Kidney (tissue), 22 donors: ENCODE measurements at places on chromosomes 12 and 14. TPM values are rescaled to one million over a fixed set of nuclear protein-coding genes. Genes with fewer than 3 reads are reported as not detected.

Gene USP44
- 2.8 TPM for total RNA-seq

DNA sequence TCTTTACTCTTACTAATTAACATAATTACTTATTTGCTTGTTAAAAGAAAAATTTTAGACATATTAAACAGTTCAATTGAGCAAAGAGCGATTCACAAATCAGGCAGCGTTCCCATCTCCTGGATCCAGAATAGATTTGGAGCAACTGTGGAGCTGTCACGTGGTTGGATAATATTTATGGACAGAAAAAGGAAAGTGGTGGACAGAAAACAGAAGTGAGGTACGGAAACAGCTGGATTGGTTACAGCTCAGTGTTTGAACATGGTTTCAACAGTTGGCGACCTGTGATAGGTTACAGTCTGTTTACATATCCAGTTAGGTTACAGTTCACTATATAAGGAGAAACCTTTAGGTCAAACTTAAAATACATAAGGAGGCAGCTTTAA lies 19.7 kb upstream of the FAM234B start:
- no peak for DNase-seq
- H3K27me3 ChIP-seq = no peaks in the 10 kb centered on the region
- no peaks in the 10 kb centered on the region for H3K36me3 ChIP-seq
- no peak overlapping the region for H3K4me3 ChIP-seq
- H3K4me1 ChIP-seq = no peaks in the 10 kb centered on the region

DNA sequence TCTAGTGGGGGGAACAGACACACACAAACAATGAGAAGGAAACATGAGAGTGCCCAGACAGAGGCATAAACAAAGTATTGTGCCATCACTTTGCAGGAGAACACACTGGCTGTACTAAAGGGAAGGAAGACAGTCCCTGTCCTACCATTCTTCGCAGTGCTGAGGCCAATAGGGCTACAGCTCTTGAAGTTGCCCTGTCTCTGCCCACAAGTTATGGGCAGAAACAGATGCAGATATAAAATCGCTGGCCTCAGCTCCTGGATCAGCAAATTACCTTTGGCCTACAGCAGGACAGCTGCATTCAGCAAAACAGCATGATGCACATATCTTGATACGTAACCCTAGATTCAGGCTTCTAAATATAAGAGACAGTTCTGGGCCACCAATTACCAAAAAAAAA lies 23.0 kb upstream of the PRKAB1 start:
- DNase-seq = no peak
- no peaks in the 10 kb centered on the region for H3K27me3 ChIP-seq
- H3K4me1 ChIP-seq = no peaks in the 10 kb centered on the region

DNA sequence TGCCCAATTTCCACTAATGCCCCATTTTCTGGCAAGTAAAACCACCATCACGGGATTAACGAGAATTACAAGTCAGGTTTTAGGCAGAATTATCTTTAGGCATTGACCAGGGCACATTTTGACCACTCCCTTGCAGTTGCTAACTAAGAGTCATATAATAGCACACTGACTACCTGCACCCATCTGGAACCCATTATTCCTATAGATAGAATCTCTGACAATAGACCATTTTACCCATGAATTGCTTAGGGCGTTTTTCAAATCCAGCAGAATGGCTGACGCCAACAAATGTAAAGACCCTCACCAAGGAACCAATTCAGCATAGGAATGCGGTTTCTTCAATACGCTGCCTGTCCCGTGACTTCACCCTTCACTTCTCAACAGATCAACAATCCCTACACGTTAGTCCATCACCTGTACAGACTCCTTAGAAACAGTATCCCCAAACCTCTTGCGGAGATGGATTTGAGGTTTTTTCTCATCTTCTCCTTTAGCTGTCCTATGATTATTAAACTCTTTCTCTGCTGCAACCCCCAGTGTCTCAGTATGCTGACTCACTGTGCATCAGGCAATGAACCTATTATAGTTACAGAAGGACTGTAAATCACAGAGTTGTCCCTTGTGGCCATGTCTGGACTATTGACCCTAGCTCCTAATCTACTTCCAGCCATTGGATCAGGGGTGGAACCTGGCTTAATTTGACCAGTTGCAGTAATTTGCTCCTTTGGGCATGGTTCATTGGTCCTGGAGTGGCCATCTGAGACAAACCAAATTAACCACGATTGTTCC lies 177.3 kb upstream of the PLXNC1 start:
- H3K27me3 ChIP-seq = no peaks in the 10 kb centered on the region
- no peaks in the 10 kb centered on the region for H3K4me1 ChIP-seq
- H3K4me3 ChIP-seq = no peak overlapping the region
- H3K27ac ChIP-seq = no peak overlapping the region
- DNase-seq = no peak

- H3K27ac ChIP-seq = no peak overlapping the region
- H3K36me3 ChIP-seq = peaks cover 19% of the 10 kb centered on the region
- H3K4me1 ChIP-seq = no peaks in the 10 kb centered on the region
- no peak overlapping the region for H3K4me3 ChIP-seq
- no peak for DNase-seq
Observed at GRCh38 chr12:110028323-110028722, 20.0 kb downstream of the C12orf76 start.

Gene TSPAN11
- 7.5 TPM for total RNA-seq

GRCh38 chr12:125124320-125124966 lies 59.2 kb downstream of the AACS start:
- no peak overlapping the region for H3K27ac ChIP-seq
- no peaks in the 10 kb centered on the region for H3K27me3 ChIP-seq

- no peak overlapping the region for H3K4me3 ChIP-seq
- H3K27ac ChIP-seq = no peak overlapping the region
- no peaks in the 10 kb centered on the region for H3K36me3 ChIP-seq
- DNase-seq = no peak
Observed at GRCh38 chr14:34356264-34356654, 105.8 kb downstream of the SPTSSA start.

GRCh38 chr14:22226381-22226780 lies 362.6 kb downstream of the DAD1 start:
- no peaks in the 10 kb centered on the region for H3K36me3 ChIP-seq
- H3K4me1 ChIP-seq = no peaks in the 10 kb centered on the region
- H3K27ac ChIP-seq = no peak overlapping the region
- no peak for DNase-seq
- H3K27me3 ChIP-seq = no peaks in the 10 kb centered on the region

DNA sequence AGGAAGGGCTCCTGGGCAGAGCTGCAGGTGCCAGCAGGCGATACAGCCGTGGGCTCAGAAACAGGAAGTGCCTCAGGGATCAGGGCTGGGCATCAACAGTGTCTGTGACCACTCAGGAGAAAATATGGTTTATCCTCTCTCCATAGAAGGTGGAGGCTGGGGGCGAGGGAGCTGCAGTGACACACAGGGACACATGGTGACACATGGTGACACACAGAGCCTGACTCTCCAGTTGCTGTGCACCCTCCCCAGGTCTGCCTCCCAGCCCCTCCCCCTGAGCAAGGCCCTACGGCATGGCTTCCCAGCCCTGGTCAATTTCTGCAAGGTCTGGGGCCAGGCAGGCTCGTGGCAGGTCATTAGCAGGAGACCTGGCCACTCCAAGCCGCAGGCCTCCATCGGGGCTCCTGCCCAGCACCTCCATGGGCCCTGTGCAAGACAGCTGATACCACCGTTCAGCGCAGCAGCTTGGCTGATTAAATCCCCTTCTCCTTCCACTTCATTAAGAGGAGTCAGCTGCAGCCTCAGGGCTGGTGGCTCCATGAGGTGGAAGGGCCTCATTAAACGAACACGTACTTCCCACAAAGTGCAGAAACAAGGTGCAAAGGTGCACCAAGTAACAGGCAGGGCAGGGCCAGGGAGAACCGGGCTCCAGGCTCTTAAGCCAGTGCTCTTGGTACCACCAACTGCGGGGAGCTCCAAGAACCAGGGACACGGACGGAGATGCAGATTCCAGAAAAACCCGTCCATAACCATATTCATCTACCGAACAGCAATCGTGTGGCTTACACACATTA lies 60.7 kb downstream of the CCNK start:
- no peak overlapping the region for H3K4me3 ChIP-seq

GRCh38 chr14:67396381-67396970 lies 15.5 kb downstream of the PLEK2 start:
- H3K4me1 ChIP-seq = no peaks in the 10 kb centered on the region
- H3K27ac ChIP-seq = no peak overlapping the region
- no peaks in the 10 kb centered on the region for H3K36me3 ChIP-seq

- H3K27ac ChIP-seq = peak within 1 kb of the TSS; percentile 74
- H3K4me3 ChIP-seq = peak within 1 kb of the TSS; percentile 78
- peaks cover 26% of the 10 kb centered on the region for H3K36me3 ChIP-seq
Observed at GRCh38 chr14:22766457-22767322, at the start of gene OXA1L. Gene OXA1L, plus strand, starts transcription at chr14:22766688. Its CDS starts 14 bp downstream, at chr14:22766702.

GRCh38 chr12:44668443-44668842 lies 207.7 kb downstream of the NELL2 start:
- no peaks in the 10 kb centered on the region for H3K27me3 ChIP-seq
- no peak overlapping the region for H3K4me3 ChIP-seq
- no peak overlapping the region for H3K27ac ChIP-seq
- H3K36me3 ChIP-seq = no peaks in the 10 kb centered on the region

- no peak overlapping the region for H3K4me3 ChIP-seq
- H3K36me3 ChIP-seq = peaks cover 26% of the 10 kb centered on the region
- H3K4me1 ChIP-seq = no peaks in the 10 kb centered on the region
- DNase-seq = no peak
- H3K27ac ChIP-seq = no peak overlapping the region
Observed at GRCh38 chr14:99395909-99396530, 84.6 kb downstream of the SETD3 start.

Gene SLC4A8
- total RNA-seq = 2.4 TPM

GRCh38 chr12:119902084-119902509 lies 25.0 kb upstream of the CIT start:
- H3K4me1 ChIP-seq = no peaks in the 10 kb centered on the region
- DNase-seq = peak; percentile 66
- H3K4me3 ChIP-seq = no peak overlapping the region
- no peaks in the 10 kb centered on the region for H3K27me3 ChIP-seq
- no peak overlapping the region for H3K27ac ChIP-seq
- H3K36me3 ChIP-seq = no peaks in the 10 kb centered on the region

GRCh38 chr14:99413172-99413571 lies 67.5 kb downstream of the SETD3 start:
- H3K4me1 ChIP-seq = no peaks in the 10 kb centered on the region
- H3K27me3 ChIP-seq = no peaks in the 10 kb centered on the region
- H3K27ac ChIP-seq = no peak overlapping the region
- no peak overlapping the region for H3K4me3 ChIP-seq

- H3K27me3 ChIP-seq = no peaks in the 10 kb centered on the region
- H3K4me3 ChIP-seq = no peak overlapping the region
- H3K36me3 ChIP-seq = no peaks in the 10 kb centered on the region
- DNase-seq = no peak
Observed at GRCh38 chr14:97499790-97500481, 702.8 kb downstream of the VRK1 start.

Gene TEDC1
- 13.2 TPM for total RNA-seq

DNA sequence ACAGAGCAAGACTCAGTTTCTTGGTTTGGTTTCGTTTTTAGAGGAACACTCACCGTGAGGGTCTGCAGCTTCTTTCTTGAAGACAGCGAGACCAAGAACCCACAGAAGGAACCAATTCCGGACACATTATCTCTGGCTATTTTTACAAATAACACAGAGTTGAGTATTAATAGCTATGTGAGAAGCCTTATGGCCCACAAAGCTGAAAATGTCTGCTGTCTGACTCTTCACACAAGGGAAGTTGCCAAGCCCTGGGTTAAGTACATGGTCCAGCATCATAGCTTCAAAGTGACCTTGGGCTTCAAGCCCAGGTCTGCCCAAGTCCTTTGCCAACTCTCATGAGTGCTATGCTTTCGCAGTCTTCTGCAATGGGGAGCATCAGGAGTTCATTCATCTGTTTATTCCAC lies 2.6 kb upstream of the LGMN start:
- no peak overlapping the region for H3K27ac ChIP-seq
- H3K27me3 ChIP-seq = no peaks in the 10 kb centered on the region
- DNase-seq = no peak
- H3K36me3 ChIP-seq = no peaks in the 10 kb centered on the region
- no peaks in the 10 kb centered on the region for H3K4me1 ChIP-seq

- peak overlapping the region; percentile 32 for H3K27ac ChIP-seq
- H3K4me3 ChIP-seq = peak overlapping the region; percentile 71
- DNase-seq = peak; percentile 43
Observed at GRCh38 chr14:35808076-35808637, 938 bp downstream of the RALGAPA1 start.

DNA sequence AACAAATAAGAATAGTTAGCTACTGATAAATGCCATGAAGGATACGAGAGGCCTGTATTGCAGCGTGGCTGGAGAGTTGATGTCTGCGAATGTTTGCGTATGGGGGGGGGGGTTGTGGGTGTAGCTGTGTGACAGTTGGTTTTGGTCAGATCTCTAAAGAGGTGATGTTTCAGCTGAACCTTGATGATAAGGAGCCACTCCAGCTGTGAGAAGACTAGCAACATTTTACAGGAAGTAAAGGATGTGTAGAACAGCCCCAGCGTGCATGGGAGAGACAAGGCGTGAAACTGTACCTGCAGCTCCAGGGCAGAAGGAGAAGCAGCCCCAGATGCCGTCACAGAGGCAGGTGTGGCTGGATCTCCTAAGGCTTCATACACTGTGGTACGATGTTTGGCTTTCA lies 416.9 kb downstream of the TMEM132D start:
- no peaks in the 10 kb centered on the region for H3K36me3 ChIP-seq
- H3K4me1 ChIP-seq = no peaks in the 10 kb centered on the region
- DNase-seq = no peak
- no peak overlapping the region for H3K27ac ChIP-seq
- H3K27me3 ChIP-seq = no peaks in the 10 kb centered on the region
- H3K4me3 ChIP-seq = no peak overlapping the region

DNA sequence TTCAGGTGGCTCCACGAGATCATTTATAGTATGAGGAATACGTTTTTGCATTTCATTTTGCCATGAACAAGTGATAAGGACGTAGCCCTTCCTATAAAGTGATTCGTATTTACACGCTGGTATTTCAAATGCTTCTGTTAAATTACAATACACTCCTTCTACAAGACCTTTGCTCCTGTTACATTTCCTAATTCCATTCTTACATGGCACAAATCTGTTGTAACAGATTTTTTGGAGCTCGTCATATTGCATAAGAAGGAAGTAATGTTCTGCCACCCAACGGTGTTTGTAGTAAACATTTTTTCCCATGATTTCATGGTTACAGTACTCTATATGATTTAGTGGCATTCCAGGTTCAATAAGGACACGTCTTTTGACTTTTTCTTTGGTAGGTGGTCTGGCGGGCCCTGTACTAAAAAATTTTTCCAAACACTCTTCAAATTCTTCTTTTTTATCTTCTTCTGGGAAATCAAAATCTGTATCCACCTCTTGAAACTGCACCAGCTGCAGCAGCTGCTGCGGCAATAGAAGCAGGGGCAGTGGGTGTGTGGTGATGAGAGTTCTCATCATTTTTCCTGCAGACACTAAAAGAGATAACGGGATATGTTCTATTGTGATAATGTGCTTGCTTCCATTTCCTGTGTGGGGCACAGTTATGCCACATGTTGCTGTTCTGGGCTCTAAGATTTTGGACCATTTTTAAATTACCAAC lies 4.2 kb downstream of the RNASE9 start:
- H3K36me3 ChIP-seq = no peaks in the 10 kb centered on the region
- H3K27ac ChIP-seq = no peak overlapping the region
- H3K4me1 ChIP-seq = no peaks in the 10 kb centered on the region
- H3K4me3 ChIP-seq = no peak overlapping the region
- DNase-seq = no peak

Gene KLHL42
- 21.2 TPM for total RNA-seq

Gene PMCH
- not detected for total RNA-seq
